ENCODE measurements at places on chromosomes 11 and 22.

DNA sequence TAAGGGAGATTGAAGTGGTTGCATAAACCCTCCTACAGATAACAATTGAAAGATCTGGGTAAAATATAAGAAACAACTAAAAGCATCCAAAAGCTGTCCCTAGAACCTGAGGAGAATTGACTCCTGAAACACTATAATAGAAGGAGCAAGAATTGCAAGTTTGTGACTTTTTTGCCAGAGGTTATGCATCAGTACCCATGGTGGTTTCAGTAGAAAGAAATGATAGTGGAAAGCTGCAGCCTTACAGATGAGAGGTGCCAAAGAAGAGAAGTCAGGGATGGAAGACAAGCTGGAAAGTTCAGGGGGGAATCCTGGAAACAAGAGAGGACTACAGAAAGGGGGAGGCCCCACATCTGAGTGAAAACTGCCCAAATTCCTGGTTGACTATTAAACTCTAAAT lies 80.7 kb downstream of the PACS1 start:
- H3K4me1 ChIP-seq, result peaks cover 7% of the 10 kb centered on the region
- no peaks in the 10 kb centered on the region for H3K27me3 ChIP-seq
- H3K4me3 ChIP-seq, result no peak overlapping the region
- no peaks in the 10 kb centered on the region for H3K36me3 ChIP-seq

GRCh38 chr22:46153930-46154329 lies 3.6 kb downstream of the PPARA start:
- no peak overlapping the region for H3K27ac ChIP-seq
- no peaks in the 10 kb centered on the region for H3K27me3 ChIP-seq
- no peak overlapping the region for H3K4me3 ChIP-seq
- peaks cover 20% of the 10 kb centered on the region for H3K36me3 ChIP-seq
- DNase-seq, result no peak

- H3K4me1 ChIP-seq, result no peaks in the 10 kb centered on the region
- H3K27me3 ChIP-seq, result peaks cover 23% of the 10 kb centered on the region
- H3K36me3 ChIP-seq, result no peaks in the 10 kb centered on the region
- no peak overlapping the region for H3K27ac ChIP-seq
- no peak overlapping the region for H3K4me3 ChIP-seq
Measured at GRCh38 chr11:126619516-126619915, 264.0 kb downstream of the ST3GAL4 start.

- H3K27ac ChIP-seq, result no peak within 1 kb of the TSS
- peaks cover 26% of the 10 kb centered on the region for H3K4me1 ChIP-seq
- peak; percentile 49 for DNase-seq
Measured at GRCh38 chr11:64251016-64251752, at the start of gene PLCB3. Gene PLCB3 (plus strand): TSS chr11:64251530. CDS start chr11:64251650, 120 bp downstream.

GRCh38 chr11:57499983-57500461 lies 15.5 kb downstream of the SLC43A1 start:
- no peak overlapping the region for H3K4me3 ChIP-seq
- H3K27me3 ChIP-seq, result no peaks in the 10 kb centered on the region
- peaks cover 6% of the 10 kb centered on the region for H3K36me3 ChIP-seq
- no peaks in the 10 kb centered on the region for H3K4me1 ChIP-seq
- H3K27ac ChIP-seq, result peak overlapping the region; percentile 26

GRCh38 chr11:126718276-126718675 lies 282.3 kb downstream of the KIRREL3 start:
- DNase-seq, result no peak
- peak overlapping the region; percentile 27 for H3K27ac ChIP-seq
- no peak overlapping the region for H3K4me3 ChIP-seq
- no peaks in the 10 kb centered on the region for H3K36me3 ChIP-seq
- peaks cover 30% of the 10 kb centered on the region for H3K27me3 ChIP-seq

DNA sequence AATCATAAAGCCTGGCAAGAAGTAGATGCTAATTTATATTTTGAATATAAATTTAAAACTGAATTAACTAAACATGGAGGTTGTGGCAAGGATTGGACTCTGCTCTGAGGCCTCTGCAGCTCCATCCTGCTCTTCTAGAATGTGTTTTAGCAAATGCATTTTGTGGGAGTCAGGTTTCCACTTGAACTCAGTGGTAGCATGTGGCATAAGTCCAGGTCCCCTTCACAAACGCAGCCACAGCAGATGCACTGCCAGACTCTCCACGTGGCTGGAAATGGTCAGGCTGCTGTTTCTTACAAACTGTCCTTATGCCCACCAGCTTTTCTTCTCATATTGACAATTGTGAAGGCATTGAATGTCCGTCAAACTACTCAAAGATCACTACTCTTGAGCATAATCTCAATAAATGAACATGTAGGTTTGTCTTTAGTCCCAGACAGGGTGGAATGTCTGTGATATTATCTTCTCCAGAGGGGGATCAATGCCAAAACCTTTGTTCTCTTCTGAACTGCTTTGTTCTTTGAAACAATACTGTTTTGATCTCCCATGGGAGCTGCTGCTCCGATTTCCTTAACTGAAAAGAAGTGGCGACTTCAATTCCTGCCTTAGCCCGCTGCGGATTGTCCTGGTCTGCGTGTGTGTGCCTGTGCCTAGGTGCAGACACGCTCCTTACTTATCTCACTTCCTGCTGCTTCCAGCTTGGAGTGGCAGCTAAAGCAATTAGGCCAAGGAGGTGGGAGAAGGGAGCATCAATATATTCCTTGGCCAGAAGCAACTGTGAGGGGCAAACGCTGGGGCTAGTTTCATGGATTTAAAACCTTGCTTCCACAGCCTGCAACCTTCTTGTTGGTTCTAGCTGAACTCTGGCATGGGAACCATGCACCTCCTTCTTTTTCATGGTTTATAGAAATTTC lies 24.2 kb downstream of the EIF4G2 start:
- H3K27ac ChIP-seq, result no peak overlapping the region
- H3K4me1 ChIP-seq, result no peaks in the 10 kb centered on the region
- no peak for DNase-seq
- no peaks in the 10 kb centered on the region for H3K27me3 ChIP-seq
- H3K36me3 ChIP-seq, result peaks cover 3% of the 10 kb centered on the region
- no peak overlapping the region for H3K4me3 ChIP-seq

Measured in effector memory CD8-positive, alpha-beta T cell (primary cell).